ENCODE measurements at places on chromosomes 2 and 18. TPM values are rescaled to one million over a fixed set of nuclear protein-coding genes. Genes with fewer than 3 reads are reported as not detected.

GRCh38 chr2:36165132-36165531 lies 190.4 kb upstream of the CRIM1 start:
- H3K4me3 ChIP-seq: no peak overlapping the region
- H3K27ac ChIP-seq: no peak overlapping the region
- H3K4me1 ChIP-seq: no peaks in the 10 kb centered on the region
- DNase-seq: no peak
- no peaks in the 10 kb centered on the region for H3K36me3 ChIP-seq
- H3K27me3 ChIP-seq: no peaks in the 10 kb centered on the region

DNA sequence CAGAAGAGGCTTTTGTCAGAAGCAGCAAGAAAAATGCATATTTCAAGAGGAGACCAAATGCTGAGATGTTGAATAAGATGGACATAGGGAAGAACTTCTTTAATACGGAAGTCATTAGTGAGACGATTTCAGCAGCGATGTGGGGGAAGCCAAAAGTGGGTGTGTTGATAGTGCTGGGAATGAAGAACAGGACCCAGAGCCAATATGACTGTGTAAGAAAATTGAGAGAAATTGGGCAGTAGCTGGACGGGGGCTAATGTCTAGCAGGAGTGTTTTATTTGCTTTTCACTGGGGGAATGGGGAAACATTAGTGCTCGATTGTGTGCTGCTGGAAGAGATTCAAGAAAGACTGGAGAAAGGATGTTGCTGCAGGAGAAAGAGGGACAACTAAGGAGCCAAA lies 788.7 kb upstream of the KLHL29 start:
- DNase-seq: no peak
- H3K27ac ChIP-seq: no peak overlapping the region
- no peaks in the 10 kb centered on the region for H3K36me3 ChIP-seq
- no peaks in the 10 kb centered on the region for H3K27me3 ChIP-seq
- H3K4me1 ChIP-seq: no peaks in the 10 kb centered on the region

DNA sequence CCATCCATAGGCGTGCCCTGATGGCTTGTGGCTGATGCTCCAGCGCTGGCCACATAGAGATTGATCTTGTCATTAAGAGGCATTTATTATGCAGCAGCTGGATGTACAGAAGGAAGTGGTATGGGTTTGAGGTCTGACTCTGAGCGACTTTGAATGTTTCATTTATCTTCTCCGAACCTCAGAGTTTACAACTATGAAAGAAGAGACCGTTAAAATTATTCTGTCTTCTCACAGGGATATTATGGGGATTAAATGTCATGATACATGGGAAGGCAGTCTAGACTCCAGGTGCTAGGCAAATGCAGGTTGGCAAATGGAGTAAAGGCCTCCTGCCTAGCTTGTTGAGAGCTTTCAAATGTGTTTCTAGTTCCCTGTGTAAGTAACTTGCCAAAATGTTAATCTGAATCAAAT lies 30.3 kb downstream of the MOGAT1 start:
- peaks cover 4% of the 10 kb centered on the region for H3K27me3 ChIP-seq
- H3K4me3 ChIP-seq: no peak overlapping the region
- H3K36me3 ChIP-seq: no peaks in the 10 kb centered on the region
- peak; percentile 10 for DNase-seq
- H3K27ac ChIP-seq: no peak overlapping the region

- no peak overlapping the region for H3K4me3 ChIP-seq
- peaks cover 26% of the 10 kb centered on the region for H3K4me1 ChIP-seq
- no peak for DNase-seq
- no peaks in the 10 kb centered on the region for H3K27me3 ChIP-seq
- H3K27ac ChIP-seq: no peak overlapping the region
Measured at GRCh38 chr18:36826556-36826955, 2.2 kb downstream of the TPGS2 start.

DNA sequence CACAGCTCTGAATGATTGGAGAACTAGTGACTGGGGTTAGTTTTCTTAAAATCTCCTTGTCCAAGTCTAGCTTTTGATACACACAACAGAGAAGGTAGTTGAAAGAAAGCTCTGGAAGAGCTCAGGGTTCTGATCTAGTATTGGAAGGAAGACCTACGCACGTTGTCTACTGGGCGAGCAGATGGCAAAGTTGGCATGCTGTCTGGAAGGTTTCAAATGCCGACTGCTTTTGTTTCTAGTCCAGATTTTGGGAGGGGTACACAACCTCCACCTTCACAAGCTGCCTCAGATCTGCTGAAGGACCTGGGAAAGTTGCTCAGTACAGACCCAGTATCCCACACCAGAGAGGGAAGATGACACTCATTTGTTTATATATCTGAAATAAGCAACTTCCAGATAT lies 507.3 kb downstream of the RNF144A start:
- H3K4me3 ChIP-seq: no peak overlapping the region
- DNase-seq: no peak
- no peaks in the 10 kb centered on the region for H3K4me1 ChIP-seq
- H3K27ac ChIP-seq: no peak overlapping the region
- no peaks in the 10 kb centered on the region for H3K27me3 ChIP-seq

- H3K4me1 ChIP-seq: peaks cover 24% of the 10 kb centered on the region
- H3K27ac ChIP-seq: peak overlapping the region; percentile 79
- H3K27me3 ChIP-seq: no peaks in the 10 kb centered on the region
- DNase-seq: peak; percentile 5
Measured at GRCh38 chr18:9475643-9476591, 604 bp downstream of the RALBP1 start.

DNA sequence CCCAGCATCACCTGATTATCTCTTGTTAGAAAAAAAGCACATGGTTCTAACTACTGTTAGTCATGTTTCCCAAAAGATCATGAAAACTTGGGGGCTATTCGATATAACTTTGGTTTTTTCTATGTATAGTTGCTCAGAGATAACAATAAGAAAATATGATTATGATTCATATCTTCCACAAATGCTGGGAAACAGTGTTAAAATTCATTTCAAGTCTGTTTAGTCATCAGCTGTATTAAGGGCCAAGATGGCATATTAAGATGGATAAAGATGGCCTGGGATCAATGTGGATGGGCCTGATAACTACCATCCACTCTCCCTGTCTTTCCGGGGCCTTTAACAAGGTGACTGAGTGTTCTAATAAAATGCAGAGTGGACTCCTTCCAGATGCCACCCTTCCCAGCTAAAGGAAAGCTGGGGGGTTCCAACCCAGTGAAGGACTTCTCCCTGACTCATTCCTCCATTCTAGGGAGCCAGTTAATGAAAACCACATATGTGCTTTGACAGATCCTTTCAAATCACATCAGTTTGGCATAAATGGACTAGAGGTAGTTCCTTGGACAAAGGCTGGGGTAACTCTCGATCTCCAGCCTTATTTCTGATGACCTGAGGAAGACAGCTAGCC lies 221.6 kb downstream of the VAPA start:
- no peak for DNase-seq
- no peaks in the 10 kb centered on the region for H3K36me3 ChIP-seq
- no peaks in the 10 kb centered on the region for H3K4me1 ChIP-seq

DNA sequence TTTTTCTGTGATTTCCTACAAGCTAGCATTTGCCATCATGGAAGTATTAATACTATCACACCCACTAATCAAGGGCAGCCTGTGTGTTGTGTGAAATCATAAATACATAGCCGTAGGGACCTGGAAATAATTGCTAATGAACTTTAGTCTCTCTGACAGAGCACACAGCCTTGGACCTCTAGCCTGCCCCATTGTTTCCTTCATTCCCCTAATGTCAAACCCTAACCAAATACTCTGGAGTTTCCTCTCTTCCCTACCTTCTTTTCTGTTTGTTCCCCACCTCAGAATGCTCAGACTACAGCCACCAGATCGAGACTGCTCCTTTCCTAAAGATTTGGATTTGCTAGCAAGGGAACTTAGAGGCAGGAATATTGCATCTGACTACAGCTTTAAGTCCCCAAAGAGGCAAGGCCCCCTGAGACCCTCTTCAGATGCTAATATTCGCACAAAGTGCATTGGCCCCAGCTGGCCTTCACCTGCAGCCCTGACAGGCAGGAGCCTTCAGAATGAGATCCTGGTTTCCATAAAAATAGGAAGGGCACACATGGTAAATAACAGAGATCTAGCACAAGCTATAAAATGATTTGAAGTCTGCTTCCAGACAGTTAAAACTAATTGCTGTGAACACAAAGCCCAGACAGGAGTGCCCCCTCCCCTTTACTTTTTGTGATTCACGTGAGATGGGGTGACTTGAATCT lies 279.2 kb upstream of the DCC start:
- no peaks in the 10 kb centered on the region for H3K27me3 ChIP-seq
- no peaks in the 10 kb centered on the region for H3K4me1 ChIP-seq
- no peak overlapping the region for H3K27ac ChIP-seq
- H3K4me3 ChIP-seq: no peak overlapping the region
- H3K36me3 ChIP-seq: no peaks in the 10 kb centered on the region

GRCh38 chr2:175808078-175808477 lies 194.0 kb downstream of the LNPK start:
- no peak overlapping the region for H3K4me3 ChIP-seq
- H3K27me3 ChIP-seq: no peaks in the 10 kb centered on the region
- DNase-seq: no peak
- no peak overlapping the region for H3K27ac ChIP-seq
- no peaks in the 10 kb centered on the region for H3K4me1 ChIP-seq

DNA sequence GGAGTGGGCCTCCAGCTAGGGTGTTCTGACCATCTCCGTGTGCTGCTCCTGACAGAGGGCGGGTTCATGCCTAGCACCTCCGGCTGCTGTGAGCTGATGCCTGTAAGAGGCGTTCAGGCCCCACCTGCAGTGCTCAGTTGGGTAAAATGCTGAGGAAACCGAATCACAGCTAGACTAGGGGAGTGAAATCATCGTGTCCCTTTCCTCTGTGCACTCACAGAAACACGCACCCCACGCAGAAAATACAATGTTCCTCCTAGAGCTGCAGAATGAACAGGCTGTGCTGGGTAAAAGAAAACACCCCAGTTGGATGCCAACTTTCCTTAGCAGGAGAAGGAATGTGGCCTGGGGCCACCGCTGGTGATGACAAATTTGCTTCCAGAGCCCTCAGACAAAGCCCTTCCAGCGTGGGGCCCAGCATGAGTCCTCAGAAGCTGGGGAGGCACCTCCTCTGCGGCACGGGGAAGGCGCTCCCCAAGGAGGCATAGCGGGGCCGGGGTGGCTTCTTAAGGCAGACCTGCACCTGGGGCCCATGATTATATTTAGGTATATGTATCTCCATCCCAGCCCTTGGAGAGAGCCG lies 16.3 kb upstream of the ARHGEF4 start:
- no peaks in the 10 kb centered on the region for H3K36me3 ChIP-seq
- H3K4me1 ChIP-seq: peaks cover 20% of the 10 kb centered on the region
- no peak overlapping the region for H3K4me3 ChIP-seq

DNA sequence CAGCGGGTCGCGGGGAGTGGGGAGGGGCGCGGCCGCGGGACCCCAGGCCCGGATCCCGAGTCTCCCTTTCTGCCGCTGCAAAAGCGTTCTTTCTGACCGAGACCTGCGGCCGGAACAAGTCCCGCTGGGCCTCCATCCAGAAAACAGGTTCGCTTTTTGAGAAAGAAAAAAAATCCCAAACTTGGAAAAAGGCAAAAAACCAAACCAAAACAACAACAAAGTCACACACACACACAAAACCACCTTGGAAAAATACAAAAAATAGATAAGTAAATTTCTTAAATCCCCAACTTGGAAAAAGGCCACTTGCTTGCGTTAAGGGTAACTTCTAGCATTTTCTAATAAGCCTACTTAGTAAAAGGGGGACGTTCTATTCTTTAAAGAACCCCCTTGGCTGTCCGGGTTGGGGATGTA lies 250 bp upstream of the CHST10 start:
- H3K4me3 ChIP-seq: no peak overlapping the region
- H3K27ac ChIP-seq: no peak overlapping the region
- no peak for DNase-seq
- H3K36me3 ChIP-seq: no peaks in the 10 kb centered on the region
- H3K27me3 ChIP-seq: no peaks in the 10 kb centered on the region
- H3K4me1 ChIP-seq: peaks cover 8% of the 10 kb centered on the region

GRCh38 chr2:157258520-157259326 lies 1.2 kb downstream of the GALNT5 start:
- no peak overlapping the region for H3K27ac ChIP-seq
- H3K27me3 ChIP-seq: no peaks in the 10 kb centered on the region
- no peak overlapping the region for H3K4me3 ChIP-seq
- DNase-seq: no peak
- no peaks in the 10 kb centered on the region for H3K36me3 ChIP-seq
- H3K4me1 ChIP-seq: no peaks in the 10 kb centered on the region

- H3K27me3 ChIP-seq: no peaks in the 10 kb centered on the region
- H3K4me1 ChIP-seq: no peaks in the 10 kb centered on the region
- H3K27ac ChIP-seq: no peak overlapping the region
- H3K36me3 ChIP-seq: no peaks in the 10 kb centered on the region
- no peak overlapping the region for H3K4me3 ChIP-seq
Measured at GRCh38 chr2:121185571-121186074, 99.4 kb downstream of the TFCP2L1 start.

DNA sequence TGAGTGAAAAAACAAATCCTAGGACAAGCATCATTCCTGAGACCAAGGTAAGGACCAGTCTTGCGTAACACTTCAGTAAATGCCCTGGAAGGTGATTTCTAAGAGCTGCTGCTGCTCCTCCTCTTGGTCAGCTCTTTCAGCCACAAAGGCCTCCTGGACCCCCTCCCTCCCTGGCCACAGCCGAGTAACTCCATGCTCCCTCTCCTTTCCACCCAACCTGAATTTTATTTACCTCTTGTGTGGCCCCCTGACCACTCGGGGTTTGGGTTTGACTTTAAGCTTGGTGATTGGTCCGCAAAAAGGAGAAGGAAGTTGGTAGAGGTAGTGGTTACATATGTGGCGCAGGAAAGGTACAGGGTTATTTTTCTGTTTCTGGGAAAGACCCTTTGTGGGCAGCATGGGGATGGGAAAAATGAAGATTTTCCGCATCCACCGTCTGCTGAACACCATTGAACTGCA lies 9.2 kb downstream of the HTRA2 start:
- no peak overlapping the region for H3K4me3 ChIP-seq
- H3K27me3 ChIP-seq: no peaks in the 10 kb centered on the region
- no peak for DNase-seq
- H3K36me3 ChIP-seq: no peaks in the 10 kb centered on the region

DNA sequence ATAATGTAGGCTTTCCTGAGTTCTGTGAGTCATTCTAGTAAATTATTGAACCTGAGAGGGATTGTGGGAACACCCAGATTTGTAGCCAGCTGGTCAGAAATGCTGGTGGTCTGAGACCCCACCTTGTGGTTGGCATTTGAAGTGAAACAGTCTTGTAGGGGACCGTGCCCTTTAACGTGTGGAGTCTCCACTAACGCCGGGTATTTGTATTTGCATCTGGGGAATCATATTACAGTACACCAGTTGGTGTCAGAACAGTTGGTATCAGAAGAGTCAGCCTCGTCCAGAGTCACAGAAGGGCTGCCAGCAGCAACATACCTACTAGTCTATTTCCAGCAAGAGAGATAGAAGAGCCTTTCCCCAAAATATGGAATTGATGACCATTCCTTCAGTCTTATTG lies 38.3 kb upstream of the PTPN4 start:
- no peaks in the 10 kb centered on the region for H3K4me1 ChIP-seq
- no peaks in the 10 kb centered on the region for H3K36me3 ChIP-seq
- no peaks in the 10 kb centered on the region for H3K27me3 ChIP-seq
- H3K4me3 ChIP-seq: no peak overlapping the region

GRCh38 chr18:53080687-53081086 lies 740.7 kb downstream of the DCC start:
- no peak overlapping the region for H3K4me3 ChIP-seq
- no peaks in the 10 kb centered on the region for H3K27me3 ChIP-seq
- no peak for DNase-seq
- H3K4me1 ChIP-seq: no peaks in the 10 kb centered on the region
- H3K27ac ChIP-seq: no peak overlapping the region

The FAM237A gene
- not detected for total RNA-seq

The DOK6 gene
- not detected for total RNA-seq

The C2orf81 gene
- 7.5 TPM for total RNA-seq

The SDC1 gene
- 0.09 TPM for total RNA-seq
